Endodermal cell (in vitro differentiated cells): ENCODE measurements at places on chromosomes 6 and 20.
A peak's percentile ranks its signal among the peaks of the same experiment; 100 is the strongest.

DNA sequence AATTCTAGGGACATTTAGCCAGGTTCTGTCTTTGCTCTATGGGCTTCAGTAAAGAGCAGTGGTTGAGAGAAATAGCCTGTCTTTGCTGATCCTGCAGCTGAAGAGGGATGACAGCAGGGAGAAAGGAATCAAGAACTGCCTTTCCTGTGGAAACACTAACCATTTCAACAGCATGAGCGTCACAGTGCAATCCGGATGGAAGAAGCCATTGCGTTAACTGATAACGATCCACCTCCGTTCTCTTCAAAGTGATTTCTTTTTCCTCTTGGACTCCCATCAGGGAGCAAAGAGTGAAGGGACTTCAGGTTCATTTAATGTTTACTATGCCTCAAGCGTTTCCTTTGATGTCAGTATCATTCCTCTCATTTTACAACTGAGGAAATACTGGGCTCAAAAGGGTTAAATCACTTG is 35.2 kb upstream of the EEF1E1 start:
- no peaks in the 10 kb centered on the region for H3K36me3 ChIP-seq
- no peak for DNase-seq
- H3K4me1 ChIP-seq: no peaks in the 10 kb centered on the region

- peaks cover 5% of the 10 kb centered on the region for H3K4me1 ChIP-seq
- H3K4me3 ChIP-seq: no peak overlapping the region
- DNase-seq: no peak
- H3K27me3 ChIP-seq: peaks cover 51% of the 10 kb centered on the region
These were observed 2.9 kb upstream of the TMEM74B start for GRCh38 chr20:1187605-1188171.

DNA sequence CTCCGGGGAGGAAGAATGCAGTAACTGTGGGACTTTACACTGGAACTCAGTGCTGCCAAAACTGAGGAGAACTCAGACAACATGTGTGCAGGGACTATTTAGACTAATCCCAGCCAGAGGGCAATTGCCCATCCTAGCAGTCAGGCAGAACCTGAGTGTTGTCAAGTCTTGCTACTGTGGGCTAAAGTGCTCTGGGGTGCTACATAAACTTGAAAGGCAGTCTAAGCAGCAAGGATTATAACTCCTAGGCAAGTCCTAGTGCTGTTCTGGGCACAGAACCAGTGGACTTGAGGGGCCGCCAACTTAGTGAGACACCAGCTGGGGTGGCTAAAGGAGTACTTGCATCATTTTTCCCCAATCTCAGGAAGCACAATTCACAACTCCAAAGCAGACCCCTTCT is 363.8 kb upstream of the PTCHD4 start:
- H3K4me3 ChIP-seq: no peak overlapping the region
- H3K36me3 ChIP-seq: no peaks in the 10 kb centered on the region
- peaks cover 3% of the 10 kb centered on the region for H3K4me1 ChIP-seq
- peaks cover 25% of the 10 kb centered on the region for H3K27me3 ChIP-seq

DNA sequence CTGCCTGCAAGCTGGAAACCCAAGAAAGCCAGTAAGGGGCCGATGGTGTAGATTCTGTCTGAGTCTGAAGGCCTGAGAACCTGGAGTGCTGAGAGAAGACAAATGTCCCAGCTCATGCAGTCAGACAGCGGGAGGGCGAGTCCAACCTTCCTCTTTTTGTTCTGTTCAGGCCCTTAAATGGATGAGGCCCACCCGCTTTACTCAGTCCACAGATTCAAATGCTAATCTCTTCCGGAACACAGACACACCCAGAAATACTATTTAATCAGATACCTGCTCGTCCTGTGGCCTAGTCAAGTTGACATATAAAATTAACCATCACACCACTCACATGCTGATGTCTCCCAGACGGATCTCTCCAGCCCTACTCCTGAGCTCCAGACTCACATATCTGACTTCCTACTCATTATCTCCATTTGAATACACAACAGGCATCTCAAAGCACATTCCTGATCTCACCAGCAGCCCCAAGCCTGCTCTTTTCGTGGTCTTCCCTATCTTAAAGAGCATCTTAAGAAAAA is 26.7 kb upstream of the SRC start:
- no peaks in the 10 kb centered on the region for H3K27me3 ChIP-seq
- peak overlapping the region; percentile 87 for H3K27ac ChIP-seq
- no peak overlapping the region for H3K4me3 ChIP-seq

- no peaks in the 10 kb centered on the region for H3K27me3 ChIP-seq
- no peaks in the 10 kb centered on the region for H3K36me3 ChIP-seq
- no peak for DNase-seq
- no peaks in the 10 kb centered on the region for H3K4me1 ChIP-seq
- no peak overlapping the region for H3K4me3 ChIP-seq
These were observed 364.1 kb upstream of the BTBD3 start for GRCh38 chr20:11553603-11554002.

DNA sequence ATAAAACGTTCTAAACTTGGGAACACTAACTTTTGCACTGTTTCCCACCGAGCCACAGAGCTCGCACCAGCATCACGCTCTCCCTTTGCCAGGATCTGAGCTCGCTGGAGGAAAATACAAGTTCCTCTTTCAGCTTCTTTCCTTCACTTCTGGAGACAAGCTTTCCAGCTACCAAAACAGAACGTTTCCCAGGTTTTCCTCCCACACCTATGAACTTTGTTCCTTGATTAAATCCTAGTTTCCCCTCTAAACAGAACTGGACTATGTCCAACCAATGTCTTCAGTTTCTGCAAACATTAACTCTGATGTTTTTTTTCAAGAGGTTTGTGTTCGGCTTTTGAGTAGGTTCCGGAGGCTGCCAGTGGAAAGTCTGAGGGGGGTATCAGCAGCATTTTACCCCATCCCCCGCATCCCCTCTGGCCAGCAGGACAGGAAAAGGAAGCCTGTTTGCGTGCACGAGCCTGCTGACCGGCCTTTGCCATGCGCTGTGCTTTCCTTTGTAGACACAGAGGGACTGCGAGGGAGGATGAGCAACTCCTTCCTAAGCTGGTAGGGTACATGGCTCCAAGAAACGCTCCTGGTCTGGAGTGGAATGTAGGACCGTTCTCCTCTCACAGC is 135.5 kb downstream of the LY86 start:
- H3K4me3 ChIP-seq: no peak overlapping the region
- H3K27me3 ChIP-seq: no peaks in the 10 kb centered on the region
- H3K36me3 ChIP-seq: no peaks in the 10 kb centered on the region
- peaks cover 19% of the 10 kb centered on the region for H3K4me1 ChIP-seq
- DNase-seq: no peak

GRCh38 chr6:109062767-109063352 is 31.8 kb downstream of the SESN1 start:
- no peaks in the 10 kb centered on the region for H3K27me3 ChIP-seq
- no peak for DNase-seq
- H3K4me3 ChIP-seq: no peak overlapping the region
- H3K27ac ChIP-seq: no peak overlapping the region

DNA sequence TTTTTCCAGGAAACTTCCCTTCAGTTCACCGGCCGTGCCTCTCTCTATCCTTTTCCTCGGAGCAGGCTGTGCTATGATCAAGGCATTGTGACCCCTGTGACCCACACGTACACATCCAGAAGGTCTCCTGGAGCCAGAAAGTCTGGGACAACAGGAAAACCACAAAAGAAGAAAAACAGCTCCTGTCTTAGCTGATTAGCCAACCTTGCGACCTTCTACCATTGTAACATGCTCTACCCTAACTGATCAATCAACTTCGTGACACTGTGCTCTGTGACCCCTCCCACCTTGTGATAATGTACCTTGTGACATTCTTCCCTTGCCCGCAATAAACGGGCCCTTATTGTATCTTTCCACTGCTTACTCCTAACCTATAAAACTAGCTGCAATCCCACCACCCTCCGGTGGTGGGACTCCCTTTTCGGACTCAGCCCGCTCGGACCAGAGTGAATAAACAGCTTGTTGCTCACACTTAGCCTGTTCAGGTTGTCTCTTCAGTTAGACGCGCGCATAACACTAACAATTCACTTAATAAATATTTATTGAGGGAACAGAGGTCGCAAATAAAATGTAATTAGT is 24.2 kb downstream of the ZNF311 start:
- H3K36me3 ChIP-seq: no peaks in the 10 kb centered on the region
- peaks cover 5% of the 10 kb centered on the region for H3K4me1 ChIP-seq
- peaks cover 28% of the 10 kb centered on the region for H3K27me3 ChIP-seq
- H3K27ac ChIP-seq: no peak overlapping the region
- DNase-seq: peak; percentile 92

DNA sequence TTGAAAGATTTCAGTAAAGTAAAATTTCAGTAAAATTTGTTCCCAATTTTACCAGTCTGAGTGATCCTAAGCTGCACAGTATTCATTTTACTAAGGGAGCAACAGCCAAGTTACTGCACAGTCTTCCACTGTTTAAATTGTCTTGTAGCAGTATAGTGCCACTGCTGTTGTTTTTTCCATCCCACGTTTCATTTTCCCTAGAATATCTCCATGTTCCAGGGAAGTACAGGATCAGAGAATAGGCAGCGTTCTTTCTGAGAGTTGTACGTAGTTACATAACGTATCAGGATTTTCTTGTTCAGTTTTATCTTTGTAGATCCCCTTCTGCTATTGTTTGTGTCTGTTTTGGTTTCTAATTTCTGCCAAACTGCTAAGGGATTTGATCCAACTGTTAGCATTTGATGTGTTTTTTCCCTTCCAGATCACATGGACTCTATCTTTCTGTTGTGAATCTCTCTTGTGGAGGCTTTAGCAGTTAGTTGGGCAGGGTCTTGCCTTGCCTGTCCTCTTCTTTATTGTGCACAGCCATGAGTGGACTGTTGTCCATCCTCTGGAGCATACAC is 38.4 kb downstream of the BCKDHB start:
- H3K4me1 ChIP-seq: no peaks in the 10 kb centered on the region
- H3K36me3 ChIP-seq: peaks cover 21% of the 10 kb centered on the region
- no peak overlapping the region for H3K4me3 ChIP-seq
- no peaks in the 10 kb centered on the region for H3K27me3 ChIP-seq
- H3K27ac ChIP-seq: no peak overlapping the region

GRCh38 chr6:134551245-134551960 is 233.5 kb upstream of the SGK1 start:
- no peak for DNase-seq
- H3K4me3 ChIP-seq: no peak overlapping the region
- H3K27ac ChIP-seq: no peak overlapping the region

DNA sequence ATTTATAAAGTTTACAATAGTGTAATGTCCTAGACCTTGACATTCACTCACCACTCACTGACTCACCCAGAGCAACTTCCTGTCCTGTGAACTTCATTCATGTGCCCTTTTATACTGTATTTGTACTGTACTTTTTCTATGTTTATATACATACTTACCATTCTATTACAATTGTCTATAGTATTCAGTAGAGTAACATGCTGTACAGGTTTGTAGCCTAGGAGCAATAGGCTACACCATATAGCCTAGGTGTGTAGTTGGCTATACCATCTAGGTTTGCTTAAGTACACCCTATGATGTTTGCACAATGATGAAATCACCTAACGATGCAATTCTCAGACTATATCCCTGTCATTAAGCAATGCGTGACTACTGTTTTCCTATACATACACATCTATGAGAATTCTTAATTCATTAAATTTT is 17.5 kb downstream of the EDEM2 start:
- no peak overlapping the region for H3K27ac ChIP-seq
- H3K4me1 ChIP-seq: no peaks in the 10 kb centered on the region
- peaks cover 47% of the 10 kb centered on the region for H3K36me3 ChIP-seq
- H3K4me3 ChIP-seq: no peak overlapping the region
- no peaks in the 10 kb centered on the region for H3K27me3 ChIP-seq
- DNase-seq: no peak

DNA sequence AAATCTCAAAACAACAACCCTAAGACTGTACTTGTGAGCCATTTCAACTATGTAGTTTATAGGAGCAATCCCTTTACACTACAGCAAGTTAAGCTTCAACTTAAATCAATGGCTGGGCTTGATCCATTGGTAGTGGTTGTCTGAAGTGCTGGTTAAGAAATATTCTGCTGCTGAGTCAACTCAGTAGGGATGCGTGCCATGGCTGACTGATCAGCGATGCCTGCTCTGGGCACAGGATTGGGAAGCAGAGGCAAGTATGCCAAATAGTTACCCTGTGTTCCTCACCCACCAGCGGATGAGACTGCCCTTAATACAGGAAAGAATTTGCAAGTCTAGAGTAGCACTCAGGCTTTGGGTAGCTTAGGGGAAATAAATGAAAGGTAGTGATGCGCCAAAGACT is 41.5 kb downstream of the GCM1 start:
- H3K36me3 ChIP-seq: peaks cover 3% of the 10 kb centered on the region
- no peaks in the 10 kb centered on the region for H3K4me1 ChIP-seq
- DNase-seq: peak; percentile 33
- H3K27ac ChIP-seq: no peak overlapping the region

- H3K36me3 ChIP-seq: no peaks in the 10 kb centered on the region
- peaks cover 2% of the 10 kb centered on the region for H3K4me1 ChIP-seq
These were observed 12.9 kb upstream of the EZR start for GRCh38 chr6:158832026-158832425.

GRCh38 chr20:32505723-32506473 is 79.2 kb downstream of the NOL4L start:
- H3K4me1 ChIP-seq: peaks cover 5% of the 10 kb centered on the region
- H3K27me3 ChIP-seq: no peaks in the 10 kb centered on the region
- H3K27ac ChIP-seq: no peak overlapping the region
- no peaks in the 10 kb centered on the region for H3K36me3 ChIP-seq
- peak; percentile 52 for DNase-seq

DNA sequence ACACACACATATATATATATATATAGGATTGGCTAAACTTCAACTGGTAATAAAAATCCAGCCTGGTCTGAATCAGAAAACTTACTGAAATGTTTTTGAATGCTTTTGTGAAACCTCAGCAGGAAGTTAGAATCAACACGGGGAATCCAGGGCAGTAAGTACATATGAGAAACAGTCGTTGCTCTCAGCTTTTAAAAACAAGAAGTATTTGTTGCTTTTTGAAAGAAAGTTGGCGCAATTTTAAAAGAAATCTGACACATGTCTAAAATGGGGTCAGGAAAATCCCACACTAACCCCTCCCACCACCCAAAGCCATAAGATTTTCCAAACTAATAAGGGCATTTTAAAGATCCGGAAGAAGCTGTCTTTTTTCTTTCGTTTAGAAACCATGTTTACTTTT is 11.5 kb upstream of the CCDC170 start:
- H3K27ac ChIP-seq: no peak overlapping the region
- H3K27me3 ChIP-seq: no peaks in the 10 kb centered on the region
- no peaks in the 10 kb centered on the region for H3K4me1 ChIP-seq
- no peak overlapping the region for H3K4me3 ChIP-seq

GRCh38 chr20:41005361-41005729 is 23.3 kb upstream of the TOP1 start:
- H3K4me1 ChIP-seq: no peaks in the 10 kb centered on the region
- H3K27me3 ChIP-seq: no peaks in the 10 kb centered on the region
- H3K4me3 ChIP-seq: no peak overlapping the region
- H3K36me3 ChIP-seq: no peaks in the 10 kb centered on the region

GRCh38 chr20:35837577-35838195 is 65.9 kb downstream of the PHF20 start:
- H3K4me1 ChIP-seq: no peaks in the 10 kb centered on the region
- no peak overlapping the region for H3K4me3 ChIP-seq
- peak overlapping the region; percentile 13 for H3K27ac ChIP-seq
- H3K36me3 ChIP-seq: peaks cover 18% of the 10 kb centered on the region
- H3K27me3 ChIP-seq: no peaks in the 10 kb centered on the region

GRCh38 chr20:9916761-9917160 is 77.9 kb upstream of the PAK5 start:
- H3K27me3 ChIP-seq: peaks cover 2% of the 10 kb centered on the region
- no peaks in the 10 kb centered on the region for H3K36me3 ChIP-seq
- H3K27ac ChIP-seq: no peak overlapping the region
